ENCODE measurements at places on chromosomes 12 and 14.
A peak's percentile ranks its signal among the peaks of the same experiment; 100 is the strongest.

DNA sequence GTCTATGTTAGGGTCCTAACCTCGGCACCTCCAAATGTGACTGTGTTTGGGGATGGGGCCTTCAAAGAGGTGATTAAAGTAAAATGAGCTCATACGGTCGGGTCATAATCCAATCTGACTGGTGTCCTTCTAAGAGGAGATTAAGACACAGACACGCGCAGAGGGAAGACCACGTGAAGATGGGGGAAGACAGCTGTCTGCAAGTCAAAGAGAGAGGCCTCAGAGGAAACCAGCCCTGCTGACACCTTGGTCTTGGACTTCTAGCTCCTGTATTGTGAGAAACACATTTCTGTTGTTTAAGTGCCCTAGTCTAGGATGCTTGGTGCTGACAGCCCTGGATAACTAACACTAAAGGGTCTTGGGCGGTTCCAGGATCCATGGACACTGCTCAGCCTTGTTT lies 109.6 kb downstream of the DICER1 start:
- DNase-seq = no peak

- DNase-seq = no peak
These were observed 306.7 kb upstream of the E2F7 start for GRCh38 chr12:77372026-77372425.

DNA sequence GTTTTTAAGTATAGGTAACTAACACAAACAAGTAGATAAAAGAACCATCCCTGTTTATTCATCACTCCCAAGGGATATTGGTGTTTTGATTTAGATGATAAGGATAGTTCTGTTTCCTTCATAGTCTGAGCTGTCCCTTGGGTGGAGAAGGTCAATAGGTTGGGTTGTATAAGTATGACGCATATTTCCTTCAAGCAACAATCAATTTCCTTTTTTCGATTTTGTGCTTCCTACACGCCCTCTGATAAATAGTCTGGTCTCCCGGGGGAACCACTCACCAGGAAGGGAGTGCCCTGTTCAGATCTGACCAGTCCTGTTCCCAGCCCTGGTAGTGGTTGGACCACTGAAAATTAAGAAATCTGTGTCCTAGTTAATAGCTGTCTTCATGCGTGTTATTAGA lies 378.8 kb upstream of the FAR2 start:
- no peak for DNase-seq

DNA sequence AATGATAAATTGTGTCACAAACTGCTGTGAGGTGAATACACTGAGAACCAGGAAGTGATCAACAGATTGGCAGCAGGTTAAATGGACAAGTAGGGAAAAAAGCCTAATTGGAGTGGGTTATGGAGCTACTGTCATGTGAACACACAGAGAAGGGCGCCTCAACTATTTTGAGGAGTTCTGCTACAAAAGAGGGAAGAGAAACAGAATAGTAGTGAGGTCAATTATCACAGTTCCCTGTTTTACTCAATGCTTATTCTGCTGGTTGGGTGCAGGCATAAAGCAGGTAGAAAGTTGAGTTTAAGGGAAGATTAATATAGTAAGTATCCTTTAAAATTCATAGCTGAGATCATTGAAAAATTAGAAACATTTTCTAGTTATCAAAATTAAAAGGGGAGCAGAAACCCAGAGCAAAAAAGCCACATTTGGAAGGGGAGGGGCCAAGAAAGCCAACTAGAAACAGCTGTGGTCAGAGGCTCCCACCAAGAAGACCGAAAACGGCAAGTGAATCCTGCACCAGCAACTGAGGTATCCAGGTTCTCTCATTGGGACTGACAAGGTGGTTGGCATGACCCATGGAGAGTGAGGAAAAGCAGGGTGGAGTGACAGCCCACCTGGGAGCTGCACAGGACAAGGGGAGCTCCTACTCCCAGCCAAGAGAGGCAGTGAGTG lies 105.7 kb downstream of the ZC3H14 start:
- no peak for DNase-seq

DNA sequence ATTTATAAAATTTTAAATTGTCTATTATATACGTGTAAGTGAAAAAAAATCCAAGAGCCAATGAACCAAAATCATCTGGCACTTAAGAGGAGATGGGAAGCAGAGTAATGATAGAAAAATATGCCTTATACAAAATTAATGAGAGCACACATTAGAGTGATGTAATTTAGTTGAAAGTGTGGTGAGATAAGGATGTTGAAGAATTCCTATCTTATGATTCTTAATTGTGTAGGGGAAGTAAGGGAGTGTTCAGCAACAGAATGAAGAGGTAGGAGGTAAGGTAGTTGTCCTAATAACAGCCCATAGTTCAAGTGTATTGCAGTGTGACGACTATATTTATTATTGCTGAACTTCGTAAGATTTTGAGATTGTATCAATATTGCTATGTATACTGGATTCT lies 843.4 kb upstream of the FLRT2 start:
- peak; percentile 3 for DNase-seq

- no peak for DNase-seq
These were observed 170.0 kb downstream of the SLC5A8 start for GRCh38 chr12:101039848-101040531.

DNA sequence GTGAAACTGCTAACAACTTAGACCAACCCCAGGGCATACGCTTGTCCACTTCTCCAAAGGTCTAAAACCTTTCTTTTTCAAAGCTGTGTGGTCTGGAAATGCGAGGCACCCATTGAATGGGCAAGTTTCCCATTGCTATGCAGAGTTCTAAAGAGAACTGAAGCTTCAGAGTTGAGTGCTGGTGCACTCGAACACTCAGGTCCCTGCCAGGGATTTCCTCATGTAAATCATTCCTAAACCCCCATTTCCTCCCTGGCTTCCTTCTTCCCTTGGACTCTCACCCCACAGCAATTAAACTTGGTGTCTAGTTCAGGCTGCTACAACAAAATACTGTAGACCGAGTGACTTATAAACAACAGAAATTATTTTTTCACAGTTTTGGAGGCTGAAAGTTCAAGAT lies 2.2 kb upstream of the PXN start:
- no peak for DNase-seq

DNA sequence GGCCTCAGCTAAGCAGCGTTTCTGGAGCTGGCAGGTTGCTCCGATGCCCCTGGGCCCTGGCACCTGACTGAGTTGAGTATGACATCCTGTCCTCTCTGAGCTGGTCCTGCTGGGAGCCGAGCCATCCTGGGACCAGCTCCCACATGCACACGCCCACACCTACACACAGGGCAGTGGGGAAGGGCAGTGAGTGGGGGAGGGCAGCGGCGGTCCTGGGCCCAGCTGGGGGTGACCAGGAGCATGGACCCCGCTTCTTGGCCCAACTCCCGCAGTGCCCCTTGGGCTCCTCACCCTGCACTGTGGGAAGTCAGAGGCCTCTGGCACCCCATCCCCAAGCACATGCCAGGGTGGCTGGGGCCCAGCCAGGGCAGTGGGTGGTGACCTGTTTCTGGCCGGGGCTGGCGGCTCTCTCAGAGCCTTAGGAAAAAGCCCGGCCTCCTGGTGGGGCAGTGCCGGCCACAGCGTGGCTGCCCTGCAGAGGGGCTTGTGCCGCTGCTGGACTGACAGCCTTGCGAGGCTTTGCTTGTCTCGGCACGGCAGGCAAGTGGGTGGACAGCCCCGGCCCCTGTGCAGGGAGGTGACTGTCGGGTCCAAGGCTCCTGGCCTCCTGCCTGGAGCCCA lies 5.9 kb upstream of the CRIP2 start:
- DNase-seq = no peak

- peak; percentile 35 for DNase-seq
These were observed 279.9 kb upstream of the SYT1 start for GRCh38 chr12:78584695-78585094.
